ENCODE measurements at places on chromosomes 13 and 19. TPM values are rescaled to one million over a fixed set of nuclear protein-coding genes. Genes with fewer than 3 reads are reported as not detected.

ZNF420 gene
- total RNA-seq, result 14.4 TPM

ZNF429 gene
- total RNA-seq, result 26.6 TPM

- H3K27me3 ChIP-seq, result no peaks in the 10 kb centered on the region
- H3K4me1 ChIP-seq, result no peaks in the 10 kb centered on the region
- H3K4me3 ChIP-seq, result no peak overlapping the region
These were observed 8.5 kb downstream of the CSNK1G2 start for GRCh38 chr19:1949304-1950101.

DNA sequence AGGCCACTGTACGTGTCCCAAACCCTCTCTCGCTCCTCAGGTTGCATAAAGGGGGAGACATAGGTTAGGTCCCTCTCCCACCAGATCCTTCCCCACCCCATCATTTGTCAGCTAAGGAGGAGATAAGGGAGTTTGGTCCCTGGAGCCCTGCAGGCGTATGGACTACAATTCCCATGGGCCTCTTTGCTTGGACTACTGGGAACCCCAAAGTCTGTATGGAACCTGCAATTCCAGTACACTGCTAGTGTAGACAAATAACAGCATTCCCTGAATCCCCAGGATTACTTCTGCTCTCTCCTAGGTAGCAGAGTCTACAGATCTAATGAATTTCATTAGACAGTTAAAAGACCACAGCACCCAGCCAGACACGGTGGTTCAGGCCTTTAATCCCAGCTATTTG, 16.0 kb upstream of the HSD17B14 start:
- DNase-seq, result no peak
- peaks cover 9% of the 10 kb centered on the region for H3K36me3 ChIP-seq
- no peak overlapping the region for H3K4me3 ChIP-seq
- no peak overlapping the region for H3K27ac ChIP-seq

DNA sequence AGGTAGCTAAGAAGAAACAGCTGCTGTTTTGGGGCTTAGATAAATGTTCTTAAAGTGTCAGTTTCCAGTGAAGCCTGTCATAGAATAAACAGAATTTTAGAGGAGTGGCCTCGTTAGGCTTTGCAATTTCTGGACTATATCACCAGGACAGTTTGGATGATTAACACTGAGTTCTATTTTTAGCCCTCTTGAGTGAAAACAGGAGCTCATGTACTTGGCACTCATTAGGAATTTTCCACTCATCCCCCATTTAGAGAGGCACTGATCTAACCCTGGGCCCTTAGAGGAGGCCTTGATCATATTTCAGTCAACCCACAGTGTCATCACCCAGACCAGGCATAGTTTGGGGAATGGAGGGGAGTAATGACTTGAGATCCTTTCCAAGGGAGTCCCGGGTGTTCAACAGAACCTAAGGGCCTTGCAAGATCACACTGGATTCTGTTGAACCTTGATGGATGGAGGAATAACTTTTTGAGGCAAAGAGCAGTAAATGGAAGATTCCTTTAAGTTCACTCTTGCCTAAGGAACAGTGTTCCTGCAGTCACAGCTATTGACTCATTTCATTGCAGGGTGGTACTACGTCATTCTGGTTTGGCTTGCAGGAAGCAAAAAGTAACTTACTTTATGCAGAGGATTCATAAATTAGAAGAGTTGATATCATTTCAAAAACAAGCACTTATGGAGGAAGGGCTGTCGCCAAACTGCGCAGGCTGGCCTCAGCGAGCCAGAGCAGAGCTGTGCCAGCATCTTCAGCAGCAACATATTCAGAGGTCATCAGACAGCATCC, 160.2 kb downstream of the SLC7A1 start:
- peak; percentile 27 for DNase-seq
- no peaks in the 10 kb centered on the region for H3K4me1 ChIP-seq
- H3K27ac ChIP-seq, result peak overlapping the region; percentile 58
- H3K36me3 ChIP-seq, result no peaks in the 10 kb centered on the region
- H3K4me3 ChIP-seq, result no peak overlapping the region

GRCh38 chr19:35495107-35496064, 5.1 kb upstream of the KRTDAP start:
- peak; percentile 67 for DNase-seq
- no peaks in the 10 kb centered on the region for H3K27me3 ChIP-seq
- H3K36me3 ChIP-seq, result no peaks in the 10 kb centered on the region
- H3K4me1 ChIP-seq, result peaks cover 5% of the 10 kb centered on the region

GRCh38 chr13:112688560-112689302, 1.1 kb upstream of the ATP11A start:
- peaks cover 12% of the 10 kb centered on the region for H3K4me1 ChIP-seq
- H3K4me3 ChIP-seq, result no peak overlapping the region
- no peaks in the 10 kb centered on the region for H3K27me3 ChIP-seq
- no peaks in the 10 kb centered on the region for H3K36me3 ChIP-seq
- DNase-seq, result peak; percentile 46
- H3K27ac ChIP-seq, result peak overlapping the region; percentile 90

DNA sequence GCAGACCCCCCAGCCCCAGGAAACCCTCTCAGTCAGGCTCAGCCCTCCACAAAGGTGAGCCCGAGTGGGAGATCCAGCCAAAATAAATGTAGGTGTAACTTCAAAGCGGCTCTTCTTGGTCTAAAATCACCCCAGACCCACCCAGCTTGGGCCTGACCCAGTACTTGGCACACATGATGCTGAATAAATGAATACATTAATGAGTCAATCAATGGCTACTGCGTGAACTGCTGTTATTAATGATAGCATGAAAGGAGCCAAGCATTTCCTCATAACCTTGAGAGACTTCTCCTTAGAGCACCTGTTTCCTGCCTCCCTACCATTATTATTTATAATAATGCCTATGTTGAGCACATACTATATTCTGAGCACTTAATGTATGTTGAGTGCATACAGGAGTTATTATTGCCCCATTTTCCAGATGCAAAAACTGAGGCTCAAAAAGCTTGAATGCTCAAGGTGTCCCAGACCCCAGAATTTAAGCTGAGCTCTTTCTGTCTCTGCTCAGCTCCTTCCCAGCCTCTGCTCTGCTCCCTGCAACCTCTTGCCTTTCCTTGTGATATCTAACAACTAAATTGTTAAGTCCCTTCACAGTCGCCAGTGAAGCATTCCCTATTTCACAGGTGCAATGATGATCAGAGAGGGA, 4.3 kb downstream of the NOTCH3 start:
- peaks cover 38% of the 10 kb centered on the region for H3K27me3 ChIP-seq
- no peak for DNase-seq
- H3K36me3 ChIP-seq, result no peaks in the 10 kb centered on the region
- H3K4me3 ChIP-seq, result no peak overlapping the region
- H3K4me1 ChIP-seq, result peaks cover 5% of the 10 kb centered on the region
- no peak overlapping the region for H3K27ac ChIP-seq

DNA sequence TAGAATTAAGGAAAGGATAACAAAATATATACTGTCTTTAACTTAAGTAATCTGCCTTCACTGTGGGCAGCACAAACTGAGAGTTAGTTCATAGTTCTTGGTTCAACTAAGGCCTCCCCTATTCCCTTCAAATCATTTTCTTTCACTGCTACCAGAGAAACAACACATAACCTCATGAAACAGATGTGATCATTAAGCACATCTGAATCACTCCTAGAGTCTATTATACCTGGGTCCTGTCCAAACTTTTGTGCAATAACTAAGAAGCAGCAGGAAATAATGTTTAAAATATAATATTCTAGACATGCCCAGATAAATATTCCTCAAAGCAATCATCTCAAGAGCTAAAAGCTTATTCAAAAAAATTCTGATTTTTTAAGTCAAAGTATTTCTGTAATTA, 62.9 kb downstream of the ZC3H13 start:
- no peak overlapping the region for H3K4me3 ChIP-seq
- H3K27me3 ChIP-seq, result no peaks in the 10 kb centered on the region
- peaks cover 21% of the 10 kb centered on the region for H3K36me3 ChIP-seq
- DNase-seq, result no peak

DNA sequence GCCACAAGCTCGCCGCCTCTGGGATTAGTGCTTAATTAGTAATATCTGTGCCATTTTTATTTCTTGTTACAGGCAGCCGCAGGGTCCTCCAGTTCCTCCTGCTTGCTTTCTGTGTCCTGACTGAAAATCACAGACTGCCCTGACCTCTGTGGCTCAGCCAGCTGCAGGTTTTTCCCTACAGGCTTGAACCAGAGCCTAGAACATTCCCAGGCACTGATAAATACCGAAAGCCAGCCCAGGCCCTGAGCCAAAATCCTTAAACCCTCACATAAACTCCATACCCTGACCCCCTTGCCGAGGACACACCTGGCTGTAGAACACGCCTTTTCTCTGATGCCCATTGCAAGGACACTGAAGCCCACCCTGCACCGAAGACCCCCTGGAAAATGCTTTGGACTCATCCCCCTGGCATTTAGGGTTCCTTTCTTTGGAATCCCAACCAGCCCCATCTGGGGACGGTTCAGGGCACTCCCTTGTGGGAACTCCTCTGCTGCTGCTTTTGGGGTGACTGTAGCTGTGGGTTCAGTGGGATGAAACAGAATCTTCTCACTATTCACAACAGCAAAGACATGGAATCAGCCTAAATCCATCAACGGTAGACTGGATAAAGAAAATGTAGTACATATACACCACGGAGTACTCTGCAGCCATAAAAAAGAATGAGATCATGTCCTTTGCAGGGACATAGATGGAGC, 15.5 kb downstream of the DPP9 start:
- H3K27ac ChIP-seq, result no peak overlapping the region
- H3K4me3 ChIP-seq, result no peak overlapping the region
- H3K36me3 ChIP-seq, result peaks cover 62% of the 10 kb centered on the region
- H3K27me3 ChIP-seq, result no peaks in the 10 kb centered on the region
- peaks cover 17% of the 10 kb centered on the region for H3K4me1 ChIP-seq
- no peak for DNase-seq

- peak; percentile 40 for DNase-seq
- H3K4me1 ChIP-seq, result peaks cover 35% of the 10 kb centered on the region
- no peak overlapping the region for H3K4me3 ChIP-seq
- peak overlapping the region; percentile 65 for H3K27ac ChIP-seq
These were observed 26.1 kb downstream of the PPP5C start for GRCh38 chr19:46372901-46373490.

- no peaks in the 10 kb centered on the region for H3K36me3 ChIP-seq
- H3K27me3 ChIP-seq, result no peaks in the 10 kb centered on the region
- H3K4me1 ChIP-seq, result no peaks in the 10 kb centered on the region
These were observed 312.5 kb downstream of the DCLK1 start for GRCh38 chr13:35818633-35819067.

GRCh38 chr13:108044954-108045353, 170.4 kb downstream of the LIG4 start:
- H3K4me1 ChIP-seq, result no peaks in the 10 kb centered on the region
- H3K4me3 ChIP-seq, result no peak overlapping the region
- DNase-seq, result no peak

DNA sequence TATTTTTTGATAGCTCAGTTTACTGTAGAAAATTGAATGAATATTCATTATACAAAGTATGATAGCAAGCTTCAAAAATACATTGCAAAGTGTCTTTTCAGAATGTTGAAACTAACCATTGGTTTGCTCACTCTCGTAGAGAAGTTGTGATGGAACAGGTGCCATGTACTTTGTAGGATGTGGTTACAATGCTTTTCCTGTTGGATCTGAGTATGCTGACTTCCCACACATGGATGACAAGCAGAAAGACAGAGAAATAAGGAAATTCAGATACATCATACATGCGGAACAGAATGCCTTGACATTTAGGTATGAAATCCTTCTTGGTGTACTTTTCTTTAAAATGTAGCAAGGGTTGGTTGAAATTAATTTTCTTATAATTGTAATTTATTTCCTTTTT, 30.5 kb downstream of the CDADC1 start:
- H3K27me3 ChIP-seq, result no peaks in the 10 kb centered on the region
- DNase-seq, result no peak
- H3K27ac ChIP-seq, result no peak overlapping the region

GRCh38 chr13:27644302-27644701, 22.6 kb downstream of the POLR1D start:
- peaks cover 29% of the 10 kb centered on the region for H3K4me1 ChIP-seq
- H3K4me3 ChIP-seq, result no peak overlapping the region
- peak; percentile 63 for DNase-seq
- no peaks in the 10 kb centered on the region for H3K27me3 ChIP-seq
- no peaks in the 10 kb centered on the region for H3K36me3 ChIP-seq
